ENCODE measurements at places on chromosomes 11 and 22.

- DNase-seq, result no peak
These were observed 134.9 kb downstream of the RCN1 start for GRCh38 chr11:32225571-32226285.

DNA sequence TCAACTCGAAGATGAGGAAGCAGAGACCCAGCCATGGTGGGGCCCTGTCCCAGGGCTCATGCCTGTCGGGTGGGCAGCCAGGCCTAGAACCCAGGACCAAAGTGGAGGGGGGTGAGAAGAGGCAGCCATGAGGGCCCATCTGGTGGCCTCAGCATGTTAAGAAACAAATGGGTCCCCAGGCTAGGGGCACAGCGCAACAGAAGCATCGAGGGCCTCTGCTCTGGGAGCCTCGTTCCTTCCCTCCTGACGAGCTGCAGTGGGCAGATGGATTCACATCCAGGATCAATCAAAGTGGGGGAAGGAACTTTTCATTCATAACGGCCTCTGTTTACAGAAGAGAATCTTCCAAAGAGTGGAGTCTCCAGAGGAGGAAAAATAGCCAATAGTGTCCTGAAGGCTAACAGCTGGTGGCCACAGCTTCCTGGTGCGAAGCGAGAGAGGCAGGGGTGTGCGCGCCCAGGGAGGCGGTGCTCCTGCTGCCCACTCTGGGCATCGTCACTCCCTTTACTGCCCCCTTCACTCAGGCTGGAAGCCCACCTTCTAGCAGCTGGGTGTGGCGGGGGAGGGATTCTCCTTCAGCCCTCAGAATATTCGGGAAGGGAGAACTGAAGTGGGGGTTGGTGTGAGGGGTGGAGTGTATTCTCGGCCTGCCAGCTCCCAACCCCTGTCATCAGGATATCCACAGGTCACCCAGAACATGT lies 4.3 kb downstream of the CBX7 start:
- no peak for DNase-seq

- DNase-seq, result no peak
These were observed 12.5 kb upstream of the CUL5 start for GRCh38 chr11:107996006-107996776.

DNA sequence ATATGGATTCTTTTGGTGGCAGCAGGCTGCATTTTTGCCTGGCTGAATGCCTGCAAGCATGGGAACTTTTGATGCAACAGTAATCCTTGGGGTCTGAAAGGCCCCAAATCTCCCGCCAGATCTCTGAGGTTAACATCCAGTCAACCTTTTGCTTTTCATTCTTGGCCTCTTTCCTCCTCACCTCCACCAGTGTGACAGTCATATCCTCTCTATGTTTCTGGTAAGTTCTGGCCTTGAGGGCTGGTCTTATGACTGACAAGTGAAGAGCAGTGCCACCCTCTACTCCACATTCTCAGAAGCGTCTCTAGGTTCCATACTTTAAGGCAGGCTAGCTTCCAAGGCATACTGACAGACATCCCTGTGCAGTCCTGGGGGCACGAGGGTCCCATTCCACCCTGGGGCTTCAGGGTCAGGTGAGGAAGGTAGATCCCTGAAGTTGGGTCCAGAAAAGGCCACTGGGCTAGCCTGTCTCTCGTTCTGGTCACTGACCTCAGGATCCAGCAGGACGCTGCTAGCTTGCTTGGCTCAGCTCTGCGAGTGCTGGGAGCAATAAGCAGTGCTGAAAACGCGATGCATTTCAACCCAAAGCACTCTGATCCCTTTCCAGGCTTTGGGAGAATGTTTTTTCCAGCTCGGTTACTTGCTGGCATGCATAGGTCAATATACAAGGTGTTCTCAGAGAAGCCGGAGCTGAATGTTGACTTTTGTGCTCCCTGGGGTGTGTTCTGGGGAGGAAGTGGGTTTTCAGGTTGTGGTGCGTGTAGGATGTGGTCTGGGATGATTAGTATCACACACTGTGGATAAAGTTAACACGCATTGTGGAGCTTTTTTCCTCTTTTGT lies 75.2 kb downstream of the PTPRJ start:
- peak; percentile 5 for DNase-seq

- DNase-seq, result no peak
These were observed 1088.2 kb downstream of the TBC1D22A start for GRCh38 chr22:47850644-47851151.

- no peak for DNase-seq
These were observed 6.1 kb upstream of the CD82 start for GRCh38 chr11:44559207-44559939.

DNA sequence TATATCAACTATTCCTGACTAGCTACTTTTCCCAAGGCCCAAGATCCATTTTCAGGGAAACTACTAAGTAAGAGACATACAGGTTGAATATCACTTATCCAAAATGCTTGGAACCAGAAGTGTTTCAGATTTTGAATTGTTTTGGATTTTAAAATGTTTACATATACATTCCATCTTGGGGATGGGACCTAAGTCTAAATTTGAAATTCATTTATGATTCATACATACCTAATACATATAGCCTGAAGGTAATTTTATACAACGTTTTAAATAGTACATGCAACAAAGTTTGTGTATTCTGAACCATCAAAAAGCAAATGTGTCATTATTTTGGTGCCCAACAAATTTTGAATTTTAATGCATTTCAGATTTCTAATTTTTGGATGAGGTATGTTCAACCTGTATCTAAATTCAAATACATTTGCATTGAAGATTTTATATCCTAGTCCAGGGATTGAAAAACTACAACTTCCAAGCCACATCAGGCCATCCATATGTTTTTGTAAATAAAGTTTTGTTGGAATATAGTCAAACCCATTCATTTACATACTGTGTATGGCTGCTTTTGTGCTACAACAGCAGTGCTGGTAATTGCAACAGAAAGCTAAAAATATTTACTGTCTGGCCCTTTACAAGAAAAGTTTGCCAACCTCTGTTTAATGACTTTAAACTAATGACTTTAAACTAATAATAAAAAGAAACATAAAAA lies 73.3 kb downstream of the CWF19L2 start:
- no peak for DNase-seq

- no peak for DNase-seq
These were observed 14.0 kb downstream of the FJX1 start for GRCh38 chr11:35632301-35632700.

DNA sequence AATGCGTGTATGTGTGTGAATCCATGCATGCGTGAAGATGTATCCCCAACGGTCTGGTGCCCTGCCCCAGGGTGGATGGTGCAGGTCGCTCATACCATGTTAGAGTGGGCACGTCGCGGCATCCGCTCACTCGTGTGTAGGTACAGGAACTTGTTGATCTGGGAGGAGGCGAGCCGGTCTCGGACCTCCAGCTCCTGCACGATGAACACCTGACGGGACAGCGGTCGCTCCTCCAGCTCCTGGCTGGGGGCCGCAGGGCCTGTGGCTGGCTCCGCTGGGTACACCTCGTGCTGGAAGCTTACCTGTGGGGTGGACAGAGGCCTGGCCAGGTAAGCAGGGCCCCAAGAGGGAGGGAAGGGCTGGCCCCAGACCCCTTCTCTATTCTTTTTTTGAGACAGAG lies 18.5 kb downstream of the ATG2A start:
- DNase-seq, result no peak

DNA sequence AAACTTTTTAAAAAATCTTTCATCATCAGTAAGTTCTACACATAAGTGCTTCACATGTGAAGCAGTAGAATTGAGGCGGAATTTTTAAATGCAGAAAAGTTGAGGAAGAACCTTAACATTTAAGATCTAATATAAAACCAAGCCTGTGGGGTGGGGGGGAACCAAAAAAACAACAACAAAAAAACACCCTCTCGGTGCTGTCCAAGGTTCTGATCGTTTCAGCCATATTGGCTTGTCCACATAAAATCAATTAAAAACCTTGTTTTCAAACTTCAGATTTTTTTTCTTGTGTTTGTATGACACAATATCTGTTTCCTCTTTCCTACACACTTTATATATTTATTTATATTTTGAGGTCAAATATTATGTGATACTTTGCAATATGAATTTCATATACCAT lies 130.0 kb downstream of the WNT7B start:
- DNase-seq, result no peak

GRCh38 chr11:17165247-17165890 lies 42.4 kb downstream of the PIK3C2A start:
- no peak for DNase-seq

DNA sequence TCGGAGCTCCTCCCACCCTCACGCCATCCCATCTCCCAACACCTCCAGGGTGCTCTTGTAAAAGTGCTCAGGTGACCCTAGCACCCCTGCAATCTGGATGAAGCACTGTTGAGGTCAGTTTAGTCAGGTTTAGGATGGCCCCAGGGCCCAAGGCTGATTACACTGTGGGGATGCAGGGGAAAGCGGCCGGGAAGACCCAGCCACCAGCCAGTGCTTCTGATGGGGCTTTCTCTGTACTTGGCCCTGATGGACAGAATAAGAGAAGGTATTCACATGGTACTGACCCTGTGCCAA lies 28.7 kb downstream of the TPBGL start:
- no peak for DNase-seq

GRCh38 chr22:32018056-32018455 lies 25.0 kb upstream of the SLC5A1 start:
- no peak for DNase-seq

DNA sequence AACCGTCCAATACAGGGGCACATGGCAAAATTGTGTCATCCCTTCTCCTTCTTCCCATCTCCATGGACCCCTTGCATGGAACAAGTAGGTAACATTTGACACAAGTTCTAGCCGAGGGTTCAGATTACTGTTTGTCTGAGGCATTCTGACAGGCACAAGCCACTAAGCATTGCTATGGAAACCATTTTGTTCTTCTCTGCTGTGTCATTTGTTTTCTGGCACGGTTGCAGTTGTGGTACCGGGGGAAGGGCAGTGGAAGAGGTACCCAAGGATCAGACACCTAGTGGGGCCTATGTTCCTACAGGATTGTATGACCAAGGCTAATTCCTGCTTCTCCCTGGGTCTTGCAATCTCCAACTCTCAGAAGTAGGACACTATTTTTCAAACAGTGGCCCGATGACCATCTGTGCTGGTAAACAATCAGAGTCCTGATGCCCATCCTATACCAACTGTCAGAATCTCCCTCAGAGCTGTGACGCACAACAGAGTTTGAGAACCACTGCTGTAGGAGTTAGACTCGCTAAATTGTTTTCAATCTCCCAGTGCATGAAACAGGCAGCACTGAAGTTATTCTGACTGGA lies 69.3 kb downstream of the KCNC1 start:
- no peak for DNase-seq

DNA sequence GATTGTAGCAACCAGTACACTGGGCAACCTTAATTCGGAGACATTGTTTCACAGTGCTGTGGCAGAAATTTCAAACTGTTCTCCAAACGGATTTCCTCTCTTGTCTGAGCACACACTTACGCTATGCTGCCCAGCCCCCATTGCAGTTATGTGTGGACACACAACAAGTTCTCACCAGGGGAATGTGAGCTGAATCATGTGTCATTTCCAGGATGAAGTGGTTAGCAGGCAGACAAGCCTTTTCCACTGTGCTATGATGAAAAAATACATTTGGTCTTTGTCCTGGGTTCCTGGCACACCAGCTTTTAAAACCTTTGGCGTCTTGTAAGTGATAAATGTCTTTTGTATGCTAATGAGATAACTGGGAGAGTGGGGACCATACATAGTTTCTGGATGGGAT lies 46.9 kb upstream of the SYT9 start:
- DNase-seq, result no peak

- no peak for DNase-seq
These were observed 16.6 kb upstream of the STK33 start for GRCh38 chr11:8610532-8611116.

DNA sequence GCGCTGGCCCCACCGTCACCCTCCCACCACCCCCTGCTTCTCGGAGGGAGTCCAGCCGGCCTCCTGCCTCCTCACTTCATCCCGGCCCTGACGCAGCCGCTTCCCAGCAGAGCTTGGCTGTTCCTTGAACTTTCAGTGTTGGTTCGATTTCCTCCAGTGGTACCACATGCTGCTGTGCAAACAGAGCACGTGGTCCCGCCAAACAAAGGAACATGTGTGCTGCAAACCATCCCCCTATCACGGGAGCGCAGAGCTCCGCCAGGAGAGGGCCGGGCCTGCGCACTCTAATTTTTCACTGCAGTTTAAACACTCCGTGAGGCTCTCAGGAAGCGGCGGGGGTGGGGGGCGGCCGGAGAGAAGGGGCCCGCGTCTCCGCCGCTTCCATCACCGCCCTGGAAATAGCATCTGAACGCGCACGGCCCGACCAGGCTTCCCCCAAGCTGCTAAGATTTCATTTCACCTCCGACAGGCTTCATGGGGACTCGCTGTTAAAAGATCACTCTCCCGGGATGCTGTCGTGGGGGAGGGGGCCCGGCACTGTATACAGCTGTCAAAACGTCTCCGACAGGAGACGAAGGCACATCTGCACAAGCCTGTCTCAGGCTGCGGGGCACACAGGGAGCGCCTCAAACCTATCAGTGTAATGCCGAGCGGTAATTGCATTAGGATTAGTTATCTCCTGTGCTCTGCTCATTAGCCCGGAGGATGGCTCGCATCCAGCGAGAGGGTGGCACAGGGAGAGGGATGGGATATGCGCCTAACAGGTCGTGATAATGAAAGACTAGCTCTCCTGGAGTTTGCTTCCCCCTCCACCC lies 269.9 kb upstream of the SORL1-AS1 start:
- no peak for DNase-seq

GRCh38 chr11:91835051-91835560 lies 389.5 kb upstream of the FAT3 start:
- DNase-seq, result no peak

DNA sequence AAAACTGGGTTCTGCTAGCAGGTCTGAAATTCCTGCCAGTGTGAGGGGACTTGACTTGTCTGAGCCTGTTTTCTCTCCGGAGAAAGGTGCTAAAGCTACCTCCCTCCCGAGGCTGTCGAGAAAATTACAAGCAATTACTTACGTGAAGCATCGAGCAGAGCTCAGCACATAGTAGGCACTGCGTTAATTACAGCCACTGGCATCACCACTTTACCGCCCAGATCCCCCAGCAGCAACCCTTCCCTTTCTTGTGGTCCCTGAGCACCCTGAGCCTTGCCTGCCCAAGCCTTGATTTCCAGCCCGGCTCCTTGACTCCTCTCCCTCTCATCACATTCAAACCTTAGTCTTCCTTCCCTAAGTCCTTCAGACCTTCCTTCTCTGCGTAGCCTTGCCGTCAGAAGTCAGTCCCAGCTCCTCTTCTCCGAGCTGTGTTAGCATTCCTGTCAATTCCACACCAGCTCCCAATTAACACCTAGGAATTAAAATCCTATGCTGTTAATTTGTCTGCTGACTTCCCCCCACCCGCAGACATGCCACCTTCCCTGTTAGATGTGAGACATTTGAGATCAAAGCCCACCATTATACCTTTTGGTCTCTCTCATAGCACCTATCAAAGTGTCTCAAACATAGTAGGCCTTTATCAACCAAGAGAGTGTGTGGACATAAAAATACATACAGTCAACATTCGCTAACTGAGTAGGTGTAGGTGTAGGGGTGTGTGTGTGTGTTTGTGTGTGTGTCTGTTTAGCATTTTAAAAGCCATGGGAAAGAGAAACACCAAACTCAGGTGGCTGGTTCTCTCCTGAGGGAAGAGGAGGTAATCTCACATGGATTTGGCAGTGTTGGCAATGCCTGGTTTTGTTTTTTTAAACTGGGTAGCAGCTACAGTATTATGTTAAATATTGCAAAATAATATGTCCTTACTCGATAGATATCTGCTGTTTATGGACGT lies 2.8 kb upstream of the KCNJ5 start:
- DNase-seq, result no peak
